Activated CD8-positive, alpha-beta T cell treated with anti-CD3 and anti-CD28 coated beads for 36 hours (primary cell): ENCODE measurements at places on chromosomes 7 and 10. TPM values are rescaled to one million over a fixed set of nuclear protein-coding genes. Genes with fewer than 3 reads are reported as not detected.

GRCh38 chr7:25595996-25596395, 367.7 kb upstream of the NPVF start:
- no peak for DNase-seq
- no peak overlapping the region for H3K4me3 ChIP-seq
- H3K27ac ChIP-seq = no peak overlapping the region
- H3K27me3 ChIP-seq = no peaks in the 10 kb centered on the region
- no peaks in the 10 kb centered on the region for H3K36me3 ChIP-seq

DNA sequence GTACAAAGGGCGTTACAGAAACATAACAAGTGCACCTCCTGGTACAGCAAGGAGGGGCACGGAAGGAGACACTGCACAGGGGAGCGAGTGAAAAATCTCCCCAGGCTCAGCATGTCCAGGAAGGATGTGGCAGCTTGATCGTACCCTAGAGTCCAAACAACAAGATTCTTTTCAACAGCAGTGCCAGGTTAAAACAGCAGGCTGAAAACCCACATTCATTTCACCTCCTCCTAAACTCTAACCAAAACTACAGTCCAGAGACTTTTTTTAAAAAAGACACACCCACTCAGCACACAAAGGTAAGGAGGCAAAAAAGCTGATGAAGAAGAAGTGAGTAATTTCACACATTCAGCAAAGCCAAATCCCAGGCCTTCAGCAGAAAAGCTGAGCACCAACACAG, 138.8 kb downstream of the SFMBT2 start:
- H3K27ac ChIP-seq = peak overlapping the region; percentile 84
- H3K4me1 ChIP-seq = peaks cover 76% of the 10 kb centered on the region
- H3K27me3 ChIP-seq = no peaks in the 10 kb centered on the region

GRCh38 chr7:90764848-90765570, 168.9 kb downstream of the CDK14 start:
- no peak overlapping the region for H3K4me3 ChIP-seq
- no peaks in the 10 kb centered on the region for H3K36me3 ChIP-seq
- peaks cover 2% of the 10 kb centered on the region for H3K27me3 ChIP-seq

Gene GPNMB
- total RNA-seq = 1.5 TPM

DNA sequence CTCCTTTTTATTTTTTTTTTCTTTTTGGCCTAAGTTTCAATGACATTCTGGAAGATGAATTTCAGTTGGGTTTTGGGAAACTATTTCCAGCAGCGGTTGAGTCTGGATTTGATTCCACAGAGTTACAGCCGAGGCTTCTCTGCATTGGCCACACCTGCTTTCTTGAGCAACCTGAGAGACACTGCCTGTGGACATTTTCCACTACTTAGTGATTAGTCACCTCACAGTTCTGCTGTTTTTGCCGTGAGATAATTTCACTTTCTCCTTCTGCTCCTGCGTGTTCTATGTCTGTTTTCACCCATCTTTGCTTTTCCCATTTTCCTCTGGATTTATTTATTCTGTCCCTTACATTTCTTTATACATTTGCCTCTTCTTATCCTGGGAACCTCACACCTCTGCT, 243.0 kb downstream of the BICC1 start:
- H3K36me3 ChIP-seq = no peaks in the 10 kb centered on the region
- H3K27me3 ChIP-seq = peaks cover 2% of the 10 kb centered on the region
- no peaks in the 10 kb centered on the region for H3K4me1 ChIP-seq
- H3K4me3 ChIP-seq = no peak overlapping the region
- no peak for DNase-seq

DNA sequence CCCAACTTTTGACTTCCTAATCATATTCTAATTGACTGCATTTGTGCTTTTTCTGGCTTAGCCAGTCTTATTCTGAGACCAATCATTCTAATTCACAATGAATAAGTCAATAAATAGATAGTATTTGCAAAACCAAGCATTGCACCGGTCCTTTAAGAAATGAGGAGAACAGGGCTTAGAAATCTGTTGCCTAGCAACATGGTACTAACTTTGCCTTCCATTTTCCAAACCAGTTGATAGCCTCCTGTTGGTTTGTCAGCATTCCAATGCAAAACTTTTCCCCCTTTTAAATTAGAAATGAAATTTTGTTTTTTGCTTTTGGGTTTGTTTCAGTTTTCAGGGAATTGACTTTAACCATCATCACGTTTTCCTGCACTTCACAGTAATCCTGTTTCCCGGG, 603.5 kb upstream of the NRP1 start:
- H3K4me3 ChIP-seq = no peak overlapping the region
- H3K27ac ChIP-seq = no peak overlapping the region
- H3K36me3 ChIP-seq = no peaks in the 10 kb centered on the region
- H3K4me1 ChIP-seq = no peaks in the 10 kb centered on the region

GRCh38 chr7:12951397-12951801, 264.0 kb downstream of the ARL4A start:
- no peak overlapping the region for H3K27ac ChIP-seq
- no peaks in the 10 kb centered on the region for H3K36me3 ChIP-seq
- H3K27me3 ChIP-seq = no peaks in the 10 kb centered on the region
- no peaks in the 10 kb centered on the region for H3K4me1 ChIP-seq
- no peak overlapping the region for H3K4me3 ChIP-seq
- DNase-seq = no peak

DNA sequence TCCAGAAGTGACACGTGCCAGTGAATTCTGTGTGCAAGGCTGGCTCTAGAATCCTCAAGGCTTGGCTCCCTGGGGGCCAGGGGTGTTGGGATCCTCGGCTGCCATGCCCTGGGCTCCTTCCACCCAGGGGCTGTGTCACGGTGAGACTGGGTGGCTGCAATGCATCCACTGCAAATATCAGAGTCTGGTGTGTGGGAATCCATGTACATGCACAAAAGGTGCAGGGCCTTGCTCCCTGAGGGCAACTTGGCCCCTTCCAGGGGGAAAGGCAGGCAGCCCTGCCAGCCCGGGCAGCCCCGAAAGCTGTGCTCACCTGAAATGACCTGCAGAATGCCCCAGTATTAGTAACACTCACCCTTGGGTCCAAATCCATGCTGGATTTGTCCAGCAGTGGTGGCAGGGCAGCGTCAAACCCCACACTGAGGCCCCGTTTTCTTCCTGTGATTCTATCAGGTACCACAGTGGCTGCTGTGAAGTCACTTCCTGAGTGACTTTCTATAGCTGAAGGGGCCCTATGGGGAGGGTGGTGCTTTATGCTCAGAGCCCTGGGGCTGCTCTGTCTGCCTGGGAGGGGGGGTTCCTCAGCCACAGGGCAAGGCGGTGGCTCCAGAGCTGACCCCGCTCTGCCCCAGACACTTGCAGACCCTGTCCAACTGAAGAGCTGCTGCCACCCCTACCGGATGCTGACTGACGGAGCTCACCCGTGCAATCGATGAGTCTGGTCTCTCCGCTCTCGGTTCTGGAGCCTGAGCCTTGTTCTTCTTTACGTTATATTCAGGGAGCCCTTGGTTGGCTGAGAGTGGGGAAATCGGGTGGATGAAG, 317.7 kb downstream of the GLRX3 start:
- no peaks in the 10 kb centered on the region for H3K4me1 ChIP-seq
- DNase-seq = no peak
- no peak overlapping the region for H3K4me3 ChIP-seq
- no peak overlapping the region for H3K27ac ChIP-seq

- H3K27ac ChIP-seq = no peak within 1 kb of the TSS
- peaks cover 4% of the 10 kb centered on the region for H3K27me3 ChIP-seq
- H3K4me1 ChIP-seq = peaks cover 15% of the 10 kb centered on the region
- H3K4me3 ChIP-seq = no peak within 1 kb of the TSS
- H3K36me3 ChIP-seq = no peaks in the 10 kb centered on the region
Measured at GRCh38 chr10:88851706-88852105, at the start of gene ANKRD22. TSS of gene ANKRD22 (minus strand) at chr10:88851844. CDS start at chr10:88851607, 237 bp downstream.

DNA sequence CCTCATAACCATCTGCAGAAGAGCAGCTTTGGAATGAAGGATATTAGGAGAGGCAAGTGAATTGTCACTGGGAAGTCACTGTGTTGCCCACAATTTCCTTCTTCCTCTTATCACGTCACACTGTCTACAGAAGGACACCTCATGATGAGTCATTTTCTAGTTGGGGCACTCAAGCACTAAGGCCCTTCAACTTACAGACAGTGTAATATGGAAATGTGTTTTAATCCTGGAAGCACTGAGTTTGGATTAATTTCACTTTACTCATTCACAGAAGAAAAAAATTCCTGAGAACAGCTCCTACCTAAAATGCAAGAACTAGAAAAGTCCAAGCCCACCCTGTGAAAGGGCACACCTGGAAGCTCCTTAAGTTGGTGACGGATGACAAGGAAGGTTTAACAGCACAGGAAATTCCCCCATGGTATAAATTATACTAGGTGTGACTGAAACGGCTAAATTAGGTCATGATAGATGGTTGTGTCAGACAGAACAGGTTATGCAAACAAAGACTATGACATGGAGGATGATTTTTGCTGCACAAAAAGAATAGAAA, 56.6 kb downstream of the PARD3 start:
- no peak overlapping the region for H3K4me3 ChIP-seq
- H3K36me3 ChIP-seq = no peaks in the 10 kb centered on the region
- H3K27me3 ChIP-seq = peaks cover 1% of the 10 kb centered on the region
- peaks cover 10% of the 10 kb centered on the region for H3K4me1 ChIP-seq
- no peak for DNase-seq

Gene SGCE
- total RNA-seq = not detected

DNA sequence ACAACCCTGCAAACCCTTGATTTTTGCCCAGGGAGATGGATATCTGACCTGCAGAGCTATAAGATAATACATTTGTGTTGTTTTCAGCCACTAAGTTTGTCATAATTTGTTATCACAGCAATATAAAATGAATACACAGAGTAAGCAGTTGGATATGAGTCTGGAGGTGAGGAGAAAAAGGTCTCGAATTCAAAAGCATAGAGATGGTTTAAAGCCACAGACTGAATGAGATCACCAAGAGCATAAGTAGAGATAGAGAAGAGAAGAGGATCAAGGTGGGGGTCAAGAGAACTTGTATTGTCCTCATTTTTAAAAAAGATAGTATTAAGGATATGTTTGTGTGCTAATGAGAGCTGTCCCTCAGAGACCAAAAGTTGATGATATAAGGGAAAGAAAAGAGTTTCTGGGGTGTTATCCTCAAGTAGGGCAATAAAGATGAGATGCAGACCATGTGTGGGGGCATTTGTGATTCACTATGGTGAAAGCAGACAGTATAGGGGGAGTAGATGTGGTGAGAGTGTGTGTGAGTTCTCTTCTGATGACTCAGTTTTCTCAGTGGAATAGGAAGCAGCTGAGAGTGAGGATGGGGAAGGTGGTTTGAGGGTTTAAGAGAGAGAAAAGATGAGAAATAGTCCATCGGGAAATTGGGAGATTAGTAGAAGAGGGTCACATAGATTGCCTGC, 25.8 kb upstream of the PCGF5 start:
- H3K4me1 ChIP-seq = peaks cover 85% of the 10 kb centered on the region
- no peaks in the 10 kb centered on the region for H3K27me3 ChIP-seq
- peaks cover 15% of the 10 kb centered on the region for H3K36me3 ChIP-seq
- H3K4me3 ChIP-seq = no peak overlapping the region

Gene GPR15LG
- total RNA-seq = not detected

DNA sequence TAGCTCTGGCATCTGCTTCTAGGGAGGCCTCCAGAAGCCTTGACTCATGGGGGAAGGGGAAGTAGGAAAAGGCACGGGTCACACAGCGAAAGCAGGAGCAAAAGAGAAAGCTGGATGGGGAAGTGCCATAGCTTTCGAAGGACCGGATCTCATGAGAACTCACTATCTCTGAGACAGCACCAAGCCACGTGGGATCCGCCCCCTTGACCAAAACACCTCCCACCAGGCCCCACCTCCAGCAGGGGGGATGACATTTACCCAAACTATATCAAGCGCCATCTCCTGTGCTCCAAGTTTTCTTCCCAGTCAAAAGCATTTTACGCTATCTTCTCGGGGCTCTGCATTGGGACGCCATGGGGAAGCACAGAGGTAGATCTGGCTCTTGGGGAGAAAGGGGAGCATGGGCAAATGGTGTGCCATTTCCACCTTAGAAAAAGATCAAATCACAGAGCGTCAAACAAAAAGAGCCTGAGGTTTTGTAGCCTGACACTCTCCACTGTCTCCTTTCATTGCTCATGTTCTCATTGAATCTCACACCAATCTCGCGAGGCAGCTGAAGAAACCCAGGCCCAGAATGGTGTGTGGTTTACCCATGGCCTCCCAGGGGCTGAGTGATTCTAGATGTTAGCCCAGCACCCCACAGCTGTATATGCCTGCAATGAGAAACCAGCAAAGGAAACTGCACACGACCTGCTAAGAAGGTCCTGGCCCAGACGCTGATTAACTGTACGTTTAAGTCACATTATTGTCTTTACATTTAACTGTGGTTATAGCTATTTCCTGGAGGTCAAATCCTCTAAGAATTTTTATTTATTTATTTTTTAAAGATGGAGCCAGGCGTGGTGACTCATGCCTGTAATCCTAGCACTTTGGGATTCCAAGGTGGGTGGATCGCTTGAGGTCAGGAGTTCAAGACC, 8.1 kb upstream of the OLAH start:
- H3K27me3 ChIP-seq = peaks cover 1% of the 10 kb centered on the region
- peak; percentile 5 for DNase-seq
- H3K27ac ChIP-seq = no peak overlapping the region

Gene RHOBTB1
- 0.09 TPM for total RNA-seq

Gene FXYD4
- not detected for total RNA-seq

DNA sequence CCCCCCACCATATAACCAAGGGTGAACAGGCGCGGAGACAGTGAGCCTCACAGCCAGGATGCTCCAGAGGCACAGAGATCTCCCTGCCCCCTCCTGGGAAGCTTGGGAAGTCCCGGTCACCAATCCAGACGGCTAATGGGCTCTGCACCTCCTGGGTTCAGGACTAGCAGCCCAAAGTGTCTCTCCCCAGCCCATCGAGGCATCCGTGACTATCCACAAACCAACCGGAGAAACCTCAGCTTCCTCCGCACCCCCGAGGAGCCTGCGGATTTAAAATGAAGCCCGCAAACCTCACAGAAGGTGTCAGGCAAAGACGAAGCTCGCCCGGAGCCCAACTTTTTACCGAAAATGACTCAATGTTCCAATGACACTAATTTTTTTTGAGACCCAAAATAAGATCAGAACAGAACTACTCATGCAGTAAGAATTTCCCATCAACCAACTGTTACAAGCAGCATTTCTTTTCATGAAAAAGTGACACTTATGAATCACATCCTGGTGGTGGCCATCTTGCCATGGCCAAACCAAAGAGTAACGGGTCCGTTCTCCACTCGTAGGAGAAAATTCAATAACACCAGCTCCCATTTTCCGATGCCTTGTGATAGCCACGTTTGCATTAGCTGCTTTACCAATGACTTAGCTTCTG, 6.0 kb downstream of the PDGFA start:
- DNase-seq = peak; percentile 55
- H3K4me3 ChIP-seq = peak overlapping the region; percentile 18
- no peaks in the 10 kb centered on the region for H3K36me3 ChIP-seq
- H3K27ac ChIP-seq = peak overlapping the region; percentile 78
- H3K4me1 ChIP-seq = peaks cover 18% of the 10 kb centered on the region

Gene DPYSL4
- total RNA-seq = 23.2 TPM
